ENCODE measurements at places on chromosomes 6 and 20.

GRCh38 chr20:39792334-39792733 lies 830.2 kb downstream of the DHX35 start:
- DNase-seq = no peak

DNA sequence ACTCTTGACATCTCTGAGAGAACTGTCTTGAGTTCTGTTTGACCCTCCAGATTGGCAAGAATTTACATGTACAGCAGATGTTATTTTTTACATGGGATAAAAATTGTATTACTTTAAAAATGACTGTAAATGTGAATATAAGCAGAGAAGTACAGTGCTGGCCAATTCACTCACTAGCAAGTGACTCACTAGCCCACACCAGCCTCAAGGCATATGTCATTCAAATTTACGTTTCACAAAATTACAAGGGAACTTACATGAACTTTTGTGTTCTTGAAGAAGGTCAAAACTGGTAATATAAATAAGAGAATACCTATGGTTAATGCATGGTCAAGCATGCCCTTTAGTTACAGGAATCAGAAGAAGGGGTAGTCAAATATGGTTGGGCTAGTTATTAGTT lies 54.0 kb upstream of the HMGCLL1 start:
- peak; percentile 72 for DNase-seq

DNA sequence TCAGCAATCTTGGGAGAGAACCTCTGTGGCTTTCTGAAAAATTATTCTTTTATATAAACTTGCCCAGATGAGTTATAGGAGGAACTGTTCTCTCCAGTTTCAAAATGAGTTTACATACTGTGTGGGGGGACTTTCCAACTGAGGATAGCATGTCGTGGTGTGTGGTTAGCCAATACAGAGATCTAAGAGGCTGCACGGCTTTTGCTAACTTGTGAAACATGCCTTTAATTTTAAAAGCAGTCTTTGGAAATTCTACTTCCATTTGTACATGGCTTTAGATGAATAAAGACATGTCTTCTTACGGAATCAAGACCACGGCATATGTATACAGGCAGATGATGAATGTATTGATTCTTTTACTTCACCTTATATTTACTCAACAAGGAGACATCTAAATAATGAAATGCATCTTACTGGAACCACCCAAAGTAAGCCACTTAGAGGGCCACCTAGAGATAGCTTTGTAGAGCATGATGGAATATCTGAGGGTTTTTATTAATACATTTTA lies 39.8 kb downstream of the HIVEP1 start:
- DNase-seq = peak; percentile 25

GRCh38 chr6:113489952-113490746 lies 367.0 kb upstream of the MARCKS start:
- DNase-seq = no peak

DNA sequence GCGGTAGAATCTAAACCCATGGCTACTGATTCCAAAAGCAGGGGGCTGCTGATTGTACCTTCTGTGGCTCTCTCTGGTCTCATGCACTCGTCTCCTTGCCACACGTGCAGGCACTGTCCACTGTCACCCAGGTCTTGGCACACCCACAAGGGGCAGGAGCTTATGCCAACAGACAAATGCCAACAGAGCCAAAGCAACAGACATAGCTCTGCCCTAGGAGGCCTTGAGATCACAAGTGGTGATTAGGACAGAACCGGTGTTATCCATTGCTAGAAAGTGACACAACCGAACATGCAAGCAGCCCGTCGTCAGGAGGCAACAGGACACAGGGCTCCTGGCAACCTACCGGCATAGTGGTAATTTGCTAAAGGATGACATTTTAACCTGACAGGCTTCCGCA lies 36.8 kb upstream of the MRPS10 start:
- no peak for DNase-seq

GRCh38 chr6:168147205-168147738 lies 68.3 kb upstream of the FRMD1 start:
- DNase-seq = no peak

- DNase-seq = no peak
These were observed 332.0 kb downstream of the BTBD9 start for GRCh38 chr6:38307740-38308139.

GRCh38 chr6:117482240-117483003 lies at the start of gene DCBLD1:
Gene DCBLD1, plus strand, starts transcription at chr6:117482674. Its CDS starts 108 bp downstream, at chr6:117482782.
- peak; percentile 71 for DNase-seq

GRCh38 chr6:79993012-79993910 lies 11.2 kb upstream of the TTK start:
- DNase-seq = no peak

DNA sequence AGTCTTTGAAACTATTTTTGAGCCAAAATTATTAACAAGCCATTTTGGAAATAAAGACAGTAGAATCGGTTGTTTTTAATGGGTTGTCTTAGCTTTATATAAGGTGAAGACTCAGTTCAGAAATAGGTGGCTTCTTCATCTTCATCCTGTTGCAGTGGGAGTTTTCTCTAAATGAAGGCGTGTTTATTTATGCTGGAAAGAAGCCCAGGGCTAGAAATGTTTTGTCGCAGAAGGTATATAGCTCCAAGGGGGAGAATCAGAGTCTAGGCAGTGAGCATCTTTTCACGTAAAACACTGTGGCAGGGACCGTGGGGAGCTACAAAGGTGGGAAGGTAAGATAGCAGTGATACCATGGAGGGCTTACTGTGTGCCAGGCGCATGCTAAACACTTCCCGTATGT lies 34.3 kb downstream of the FARS2 start:
- peak; percentile 25 for DNase-seq

- peak; percentile 29 for DNase-seq
These were observed 62.0 kb downstream of the FAM50B start for GRCh38 chr6:3911130-3911529.

GRCh38 chr6:129516005-129516404 lies 194.0 kb downstream of the ARHGAP18 start:
- no peak for DNase-seq

DNA sequence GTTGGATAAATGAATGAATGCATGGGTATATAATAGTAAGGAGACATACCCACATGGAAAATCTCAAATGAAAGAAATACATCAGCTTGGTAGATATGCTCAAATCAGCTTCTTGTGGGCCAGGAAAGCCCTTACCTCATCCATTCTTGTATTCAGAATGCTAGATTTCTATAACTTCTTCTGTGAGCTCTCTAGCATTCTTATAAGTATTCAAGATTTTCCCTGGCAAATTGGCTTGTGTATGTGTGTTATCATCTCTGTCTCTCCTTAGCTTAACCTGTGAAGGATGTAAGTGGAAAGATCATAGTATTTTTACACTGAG lies 100.8 kb downstream of the OR2B2 start:
- DNase-seq = no peak

DNA sequence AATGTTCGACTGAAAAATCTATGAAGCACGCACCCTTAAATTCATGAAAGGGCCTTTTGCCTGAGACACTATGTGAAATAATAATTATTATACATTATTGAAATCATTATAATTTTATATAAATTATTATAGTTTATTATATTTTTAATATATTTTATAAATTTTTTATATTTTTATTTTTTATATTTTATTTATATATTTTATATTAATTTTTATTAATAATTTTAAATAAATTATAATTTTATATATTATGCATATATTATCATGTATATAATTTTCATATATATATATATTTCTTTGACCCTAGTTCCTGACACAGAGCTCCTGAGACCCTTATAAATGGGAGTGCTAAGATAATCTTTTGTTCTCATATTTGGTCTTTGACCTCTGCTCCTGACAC lies 13.5 kb downstream of the NCR2 start:
- no peak for DNase-seq

GRCh38 chr20:63062188-63063140 lies 55.7 kb upstream of the BHLHE23 start:
- DNase-seq = no peak

DNA sequence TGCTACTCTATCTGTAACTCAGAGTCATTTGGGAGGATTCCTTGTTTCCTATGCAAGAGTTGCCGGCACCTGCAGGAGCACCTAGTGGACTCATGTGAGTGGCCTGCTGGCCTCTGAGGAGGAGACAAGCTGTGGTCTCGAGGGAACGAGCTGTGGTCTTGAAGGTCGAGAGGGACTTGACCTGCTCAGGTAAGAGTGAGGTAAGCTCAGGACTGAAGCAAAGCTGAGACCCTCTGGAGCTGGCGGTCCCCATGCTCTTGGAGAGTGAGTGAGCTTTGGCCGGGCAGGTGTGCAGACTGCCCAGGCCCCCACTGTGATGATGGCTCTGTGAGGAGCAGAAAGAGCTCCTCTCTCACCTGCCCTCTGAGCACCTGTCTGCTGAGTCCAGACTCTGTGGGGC lies 214.3 kb downstream of the MYLK4 start:
- no peak for DNase-seq

- no peak for DNase-seq
These were observed 7.5 kb downstream of the TRIM39 start for GRCh38 chr6:30334075-30334783.

GRCh38 chr6:139820210-139820609 lies 445.8 kb upstream of the CITED2 start:
- DNase-seq = peak; percentile 86

DNA sequence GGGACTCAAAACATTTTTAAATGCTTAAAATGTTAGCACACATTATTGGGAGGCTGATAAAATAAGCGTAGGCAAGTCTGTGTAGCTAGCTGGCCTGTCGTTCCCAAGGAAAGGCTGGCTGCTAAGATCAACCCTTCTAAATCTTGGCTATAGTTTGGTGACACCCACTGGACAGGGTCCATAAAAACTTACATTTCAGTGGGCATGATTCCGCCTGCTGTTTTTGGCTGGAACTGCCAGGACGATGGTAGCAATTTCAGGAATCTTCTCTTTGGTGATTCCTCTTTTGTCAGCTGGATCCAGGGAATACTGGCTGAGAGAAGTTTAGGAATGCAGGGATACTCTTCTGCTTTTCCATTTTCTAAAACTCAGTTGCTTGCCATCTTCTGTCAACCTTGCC lies 162.2 kb downstream of the NKAIN2 start:
- peak; percentile 10 for DNase-seq

GRCh38 chr6:32843331-32843978 lies 392 bp downstream of the PSMB8 start:
- peak; percentile 36 for DNase-seq
